Gastroesophageal sphincter (tissue), 4 donors: ENCODE measurements at places on chromosomes 1 and 21.
A peak's percentile ranks its signal among the peaks of the same experiment; 100 is the strongest.

DNA sequence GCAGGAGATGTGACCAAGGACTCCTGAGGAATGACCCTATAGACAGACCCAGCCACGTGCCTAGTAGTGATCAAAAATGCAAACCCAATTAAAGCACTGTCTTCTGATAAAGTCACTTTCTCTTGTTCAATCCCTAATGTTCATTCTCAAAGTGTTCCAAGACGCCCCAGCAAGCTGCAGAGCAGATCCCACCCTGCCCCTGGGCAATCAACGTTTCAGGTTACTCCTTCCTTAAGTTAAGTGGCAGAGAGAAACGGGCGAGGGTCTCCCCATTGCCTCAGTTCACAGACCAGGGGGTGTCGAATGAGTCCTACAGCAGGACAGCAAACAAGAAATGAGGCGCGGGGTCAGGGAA is 699 bp upstream of the RGS2 start:
- ATAC-seq, result no peak

DNA sequence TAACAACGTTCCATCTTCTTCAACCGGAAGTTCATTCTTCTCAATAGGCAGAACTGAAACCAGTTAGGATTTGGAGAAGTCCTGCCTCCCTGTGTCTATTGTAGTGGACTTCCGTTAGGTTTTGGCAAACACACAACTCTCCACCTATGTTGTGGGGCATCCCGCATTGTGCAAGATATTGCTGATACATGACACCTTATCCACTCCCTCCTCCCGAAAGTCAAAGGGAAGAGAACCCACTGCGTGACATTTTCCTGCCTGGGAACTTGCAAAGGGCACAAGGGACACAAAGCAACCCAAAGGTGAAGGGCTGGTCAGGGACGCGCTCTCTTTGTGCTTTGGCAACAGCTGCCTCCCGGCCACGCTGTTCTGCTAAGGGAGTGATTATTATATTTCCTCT is 164.8 kb downstream of the TPR start:
- no peak for ATAC-seq

DNA sequence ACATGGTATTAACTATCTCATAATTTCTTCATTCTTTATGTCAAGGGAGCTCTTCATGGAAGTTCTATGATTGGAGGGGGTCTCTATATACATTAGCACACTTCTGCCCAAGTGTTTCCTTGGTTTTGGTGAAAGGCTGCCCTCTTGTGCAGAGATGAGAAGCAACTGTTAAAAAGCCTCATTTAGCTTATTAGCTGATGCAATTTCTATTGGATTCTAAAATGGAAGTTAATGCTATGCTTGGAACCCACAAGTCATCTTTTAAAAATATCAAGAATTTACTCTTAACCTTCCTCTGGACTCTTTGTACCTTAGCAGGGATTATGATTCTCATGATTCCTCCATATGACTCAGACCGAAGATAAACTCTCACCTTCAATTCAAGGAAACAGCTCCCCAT is 328.9 kb downstream of the PTBP2 start:
- no peak for ATAC-seq

DNA sequence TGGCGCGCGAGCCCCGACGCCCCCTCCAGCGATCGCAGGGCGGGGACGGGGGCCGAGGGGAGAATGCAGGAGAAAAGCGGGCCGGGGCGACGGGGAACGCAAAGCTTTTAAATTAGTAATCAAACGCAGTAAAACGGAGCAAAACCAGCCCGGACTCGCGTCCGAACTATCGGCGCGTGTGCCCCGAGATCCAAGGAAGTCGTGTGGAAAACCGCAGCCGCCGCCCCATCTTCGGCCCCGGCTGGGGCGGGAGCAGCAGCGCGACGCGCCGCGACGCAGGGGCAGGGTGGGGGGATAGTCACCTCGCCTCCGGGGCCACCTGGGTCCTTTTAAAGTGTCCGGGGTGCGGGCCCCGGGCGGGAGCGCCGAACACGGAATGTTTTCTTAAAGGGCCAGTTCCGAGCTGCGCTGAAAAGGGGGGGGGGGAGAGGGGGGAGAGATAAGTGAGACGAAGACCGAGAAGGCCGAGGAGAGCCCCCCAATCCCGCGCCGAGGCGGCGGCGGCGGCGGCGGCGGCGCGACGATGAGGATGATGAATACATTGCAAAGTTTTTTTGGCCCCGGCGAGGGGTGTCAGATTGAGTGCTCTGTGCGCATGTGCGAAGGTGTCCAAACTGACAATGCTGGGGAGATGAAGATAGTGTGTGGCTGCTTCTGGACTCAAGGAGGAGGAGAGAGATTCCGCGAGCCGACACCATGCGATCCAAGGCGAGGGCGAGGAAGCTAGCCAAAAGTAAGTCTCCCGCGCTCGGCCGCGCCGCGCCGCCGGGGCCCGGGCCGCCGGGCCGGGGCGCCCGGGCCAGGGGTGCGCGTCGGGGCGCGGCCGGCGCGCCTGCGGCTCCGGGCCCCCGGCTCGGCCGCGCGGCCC is at the start of gene PRDM16:
Gene PRDM16, plus strand, starts transcription at position 640 of the 868 bp plus-strand sequence. Its CDS starts 57 bp downstream, at position 697.
- ATAC-seq, result no peak

DNA sequence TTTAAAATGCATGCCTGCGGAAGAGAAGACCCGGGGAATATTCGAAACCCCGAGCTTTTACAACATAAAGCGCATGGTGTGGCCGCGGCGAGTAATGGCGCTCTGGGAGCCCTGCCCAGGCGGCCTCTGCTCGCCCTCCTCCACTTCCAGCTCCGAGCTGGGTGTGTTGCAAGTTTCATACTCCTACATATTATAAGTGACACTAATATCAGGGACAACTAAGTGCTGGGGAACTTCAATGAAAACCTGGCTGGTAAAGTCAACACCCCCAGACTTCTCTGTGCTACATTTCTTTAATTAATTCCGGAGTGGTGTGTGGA is 11.8 kb downstream of the SIM2 start:
- ATAC-seq, result no peak

DNA sequence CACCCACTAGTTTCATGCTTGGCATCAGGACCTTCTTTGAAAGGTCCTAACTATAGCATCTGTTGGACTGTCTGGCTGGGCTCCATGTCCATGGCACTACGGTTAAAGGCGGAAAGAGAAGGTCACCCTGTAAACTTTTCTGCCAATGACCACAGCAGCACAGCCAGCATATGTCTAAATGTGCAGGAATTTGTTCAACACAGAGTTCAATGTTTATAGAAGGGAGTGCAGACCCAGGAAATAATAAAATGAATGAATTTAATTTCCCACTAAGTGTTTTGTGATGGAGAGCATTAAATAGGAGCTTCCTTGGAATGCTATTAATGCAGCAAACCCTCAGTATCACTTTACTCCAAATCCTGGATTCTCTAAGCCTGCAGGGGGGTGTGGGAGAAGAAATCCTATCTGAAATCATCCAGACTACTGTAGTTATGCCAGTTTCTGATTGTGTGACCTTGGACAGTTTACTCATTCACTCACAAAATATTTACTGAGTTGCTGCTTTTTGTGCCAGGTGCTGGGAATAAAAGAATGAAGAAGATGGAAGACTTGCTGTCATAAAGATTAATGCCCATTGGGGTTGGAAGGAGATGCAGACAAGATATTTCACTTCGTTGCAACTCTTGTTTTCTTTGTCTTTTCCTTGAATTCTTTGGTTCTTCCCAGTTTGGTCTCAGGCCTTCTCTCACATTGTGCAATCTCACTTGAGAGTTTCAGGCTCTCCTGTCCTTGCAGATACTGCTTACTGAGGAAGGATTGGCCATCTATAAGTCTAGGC is 195.0 kb downstream of the ROR1 start:
- peak; percentile 19 for ATAC-seq
